H7 (cell line): ENCODE measurements at places on chromosomes 7 and 10.
A peak's percentile ranks its signal among the peaks of the same experiment; 100 is the strongest.

DNA sequence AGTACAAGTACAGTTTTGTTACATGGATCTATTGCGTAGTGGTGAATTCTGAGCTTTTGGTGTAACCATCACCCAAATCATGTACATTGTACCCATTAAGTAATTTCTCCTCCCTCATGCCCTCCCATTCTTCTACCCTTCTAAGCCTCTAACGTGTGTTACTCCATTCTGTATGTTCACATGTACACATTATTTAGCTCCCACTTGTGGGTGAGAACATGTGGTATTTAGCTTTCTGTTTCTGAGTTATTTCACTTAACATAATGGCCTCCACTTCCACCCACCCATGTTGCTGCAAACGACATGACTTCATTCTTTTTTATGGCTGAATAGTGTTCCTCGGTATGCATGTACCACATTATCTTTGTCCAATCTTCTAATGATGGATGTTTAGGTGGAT, 251.3 kb downstream of the CAMK1D start:
- DNase-seq: no peak

DNA sequence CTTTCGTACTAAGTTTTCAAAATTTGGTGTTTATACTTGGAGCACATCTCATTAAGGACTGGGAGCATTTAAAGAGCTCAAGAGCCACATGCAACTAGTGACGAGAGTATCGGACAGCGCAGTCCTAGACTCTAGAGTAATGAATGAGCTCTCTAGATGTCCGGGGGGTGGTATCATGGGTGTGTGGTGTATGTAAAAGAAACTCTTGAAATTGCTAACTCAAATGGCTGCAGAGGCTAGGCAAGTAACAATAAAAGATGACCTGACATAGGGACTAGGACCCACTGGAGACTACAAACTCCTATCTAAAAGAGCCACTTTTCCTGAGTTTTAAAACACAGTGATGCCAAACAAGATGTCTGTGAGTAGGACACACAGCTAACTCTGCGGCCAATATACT, 14.0 kb downstream of the MYOZ1 start:
- no peak for DNase-seq

DNA sequence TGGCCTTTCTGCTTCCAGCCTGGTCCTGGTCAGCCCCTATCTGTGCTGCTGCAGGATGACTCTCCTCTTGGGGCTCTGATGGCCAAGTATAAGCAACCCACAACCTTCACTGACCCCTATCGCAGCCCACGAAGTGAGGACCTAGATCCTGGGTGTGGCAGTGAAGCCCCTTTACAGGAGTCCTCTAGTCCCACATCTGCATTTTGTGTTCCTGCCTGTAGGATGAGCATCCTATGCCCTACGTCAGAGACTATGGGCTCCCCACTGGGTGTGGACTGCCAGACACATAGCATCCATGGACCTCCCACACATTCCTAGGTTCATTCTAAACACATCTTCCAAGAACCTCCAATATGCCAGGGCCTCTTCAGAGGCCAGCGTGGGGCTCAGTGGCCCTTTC, 29.0 kb downstream of the ARHGAP22 start:
- DNase-seq: no peak

GRCh38 chr10:13453896-13454295, 74.9 kb downstream of the BEND7 start:
- DNase-seq: peak; percentile 65

DNA sequence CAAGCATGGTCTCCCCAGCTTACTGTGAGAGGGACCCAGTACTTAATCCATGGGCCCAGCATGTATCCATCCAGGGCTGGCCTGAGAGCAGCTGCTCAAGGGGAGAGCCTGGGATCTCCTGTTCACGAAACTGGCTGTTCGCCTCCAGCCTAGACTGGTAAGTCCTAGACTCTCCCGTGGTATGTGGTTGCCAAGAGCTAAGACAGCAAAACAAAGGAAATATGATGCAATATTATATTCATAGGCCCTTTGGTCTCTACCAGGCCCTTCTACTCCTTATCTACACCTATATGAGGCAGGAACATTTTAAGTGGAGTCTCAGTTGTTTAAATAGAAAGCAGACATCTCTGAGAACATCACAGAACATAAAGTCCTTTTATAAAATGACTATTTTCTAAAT, 28.9 kb upstream of the STK17A start:
- DNase-seq: no peak

- no peak for DNase-seq
These were observed 3.9 kb downstream of the OR9A2 start for GRCh38 chr7:143023047-143023446.

GRCh38 chr10:58757352-58758065, 244.8 kb downstream of the BICC1 start:
- DNase-seq: no peak

- DNase-seq: peak; percentile 24
These were observed 106.2 kb upstream of the CELF2 start for GRCh38 chr10:10911471-10911921.

- no peak for DNase-seq
These were observed 23.1 kb downstream of the LRRC4 start for GRCh38 chr7:128008141-128008540.

DNA sequence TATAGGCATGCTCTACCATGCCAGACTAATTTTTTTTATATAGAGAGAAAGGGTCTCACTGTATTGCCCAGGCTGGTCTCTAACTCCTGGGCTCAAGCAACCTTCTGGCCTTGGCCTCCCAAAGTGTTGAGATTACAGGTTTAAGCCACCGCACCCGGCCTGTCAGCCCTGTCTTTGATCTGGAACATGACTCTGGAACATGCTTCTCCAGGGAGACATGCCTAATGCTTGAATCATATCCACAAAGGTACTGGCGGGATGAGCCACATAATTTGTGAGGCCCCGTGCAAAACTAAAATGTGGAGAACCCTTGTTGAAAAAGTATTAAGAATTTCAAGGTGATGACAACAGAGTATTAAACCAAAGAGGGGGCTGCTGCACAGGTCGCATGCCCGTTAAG, 282.8 kb downstream of the ARHGAP12 start:
- DNase-seq: no peak

DNA sequence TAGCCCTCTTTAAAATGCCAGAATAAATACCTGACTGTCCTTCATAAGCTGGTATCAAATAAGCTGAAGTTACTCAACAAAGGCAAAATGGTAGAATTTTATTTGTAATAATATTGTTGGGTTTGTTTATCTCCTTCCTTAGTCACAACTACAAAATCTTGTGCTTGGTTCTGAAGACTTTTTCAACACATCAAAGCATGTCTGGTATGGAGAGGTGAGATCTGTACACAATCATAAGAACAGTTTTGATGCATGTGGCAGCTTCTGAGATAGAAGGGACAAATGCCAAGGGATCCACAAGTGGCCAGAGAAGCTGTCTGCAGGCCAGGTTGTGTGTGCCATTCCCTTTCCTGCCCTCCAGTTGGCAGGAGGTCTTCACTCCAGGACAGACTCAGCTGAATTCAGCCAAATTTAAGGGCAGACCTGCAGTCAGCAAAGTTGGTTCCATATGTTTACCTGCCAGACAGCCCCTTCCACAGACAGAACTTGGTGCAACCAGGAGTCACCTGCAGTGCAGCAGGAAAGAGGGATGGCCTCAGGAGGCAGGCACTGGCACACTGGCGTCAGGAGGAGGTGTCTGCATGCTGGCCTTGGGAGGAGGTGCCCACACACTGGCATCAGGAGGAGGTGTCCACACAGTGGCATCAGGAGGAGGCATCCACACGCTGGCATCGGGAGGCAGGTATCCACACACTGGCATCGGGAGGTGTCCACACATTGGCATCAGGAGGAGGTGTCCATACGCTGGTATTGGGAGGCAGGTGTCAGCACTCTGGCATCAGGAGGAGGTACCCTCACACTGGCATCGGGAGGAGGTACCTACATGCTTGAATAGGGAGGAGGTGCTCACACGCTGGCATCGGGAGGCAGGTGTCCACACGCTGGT, 93.1 kb upstream of the IKZF1 start:
- no peak for DNase-seq

GRCh38 chr10:50511492-50512213, 112.1 kb downstream of the SGMS1 start:
- DNase-seq: no peak

DNA sequence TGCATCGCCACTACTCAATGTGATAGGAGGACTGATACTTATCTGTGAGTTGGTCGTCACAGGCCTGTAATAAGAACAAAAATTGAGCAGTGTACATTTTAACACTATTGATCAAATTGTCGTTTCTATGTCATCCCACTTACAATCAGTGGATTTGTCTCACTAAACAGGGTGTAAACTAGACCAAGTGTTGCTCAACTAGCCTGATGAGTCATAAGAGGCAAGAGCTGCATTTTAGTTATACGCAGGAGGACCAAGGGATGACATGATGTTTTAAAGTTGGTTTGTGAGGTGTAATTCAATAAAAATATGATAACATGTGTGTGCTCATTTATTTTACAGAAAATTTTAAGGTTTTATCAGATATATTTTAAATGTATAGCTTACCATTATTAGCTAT, 1239.2 kb downstream of the REEP3 start:
- no peak for DNase-seq

DNA sequence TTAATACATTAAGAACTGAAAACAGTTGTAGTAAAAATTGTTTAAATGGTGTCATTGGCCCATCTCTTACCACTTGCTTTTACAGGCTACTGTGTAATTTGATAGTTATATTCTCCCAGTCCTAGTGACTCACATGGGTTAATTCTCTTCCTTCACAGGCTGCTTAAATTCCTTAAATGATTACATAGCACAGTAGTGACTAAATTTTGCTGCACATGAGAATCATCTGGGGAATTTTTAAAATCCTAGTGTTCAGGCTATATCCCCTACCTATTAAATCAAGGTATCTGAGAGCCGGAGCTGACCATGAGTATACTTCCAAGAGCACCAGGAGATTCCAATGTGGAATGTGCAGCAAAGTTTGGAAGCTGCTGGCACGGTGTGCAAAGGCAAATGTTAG, 45.3 kb upstream of the ZNF800 start:
- no peak for DNase-seq

DNA sequence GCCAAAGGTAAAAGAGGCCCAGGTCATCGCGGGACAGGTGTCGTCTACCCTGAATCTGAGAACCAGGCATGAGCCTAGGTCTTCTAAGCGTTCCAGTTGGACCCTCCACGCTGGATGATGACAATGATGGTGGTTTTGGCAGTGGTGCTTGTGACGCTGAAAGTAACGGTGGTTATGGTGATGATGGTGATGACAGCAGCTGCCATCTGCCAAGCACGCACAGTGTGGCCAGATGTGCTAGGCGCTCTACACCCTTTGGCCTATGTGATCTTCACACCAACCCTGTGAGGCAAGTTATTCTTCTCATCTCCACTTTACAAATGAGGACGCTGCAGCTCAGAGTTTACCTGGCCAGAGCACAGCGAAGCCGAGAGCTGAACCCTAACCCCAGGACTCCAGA, 93.9 kb downstream of the FAM53B start:
- no peak for DNase-seq

- peak; percentile 39 for DNase-seq
These were observed 176.8 kb upstream of the TBX20 start for GRCh38 chr7:35430547-35431153.

DNA sequence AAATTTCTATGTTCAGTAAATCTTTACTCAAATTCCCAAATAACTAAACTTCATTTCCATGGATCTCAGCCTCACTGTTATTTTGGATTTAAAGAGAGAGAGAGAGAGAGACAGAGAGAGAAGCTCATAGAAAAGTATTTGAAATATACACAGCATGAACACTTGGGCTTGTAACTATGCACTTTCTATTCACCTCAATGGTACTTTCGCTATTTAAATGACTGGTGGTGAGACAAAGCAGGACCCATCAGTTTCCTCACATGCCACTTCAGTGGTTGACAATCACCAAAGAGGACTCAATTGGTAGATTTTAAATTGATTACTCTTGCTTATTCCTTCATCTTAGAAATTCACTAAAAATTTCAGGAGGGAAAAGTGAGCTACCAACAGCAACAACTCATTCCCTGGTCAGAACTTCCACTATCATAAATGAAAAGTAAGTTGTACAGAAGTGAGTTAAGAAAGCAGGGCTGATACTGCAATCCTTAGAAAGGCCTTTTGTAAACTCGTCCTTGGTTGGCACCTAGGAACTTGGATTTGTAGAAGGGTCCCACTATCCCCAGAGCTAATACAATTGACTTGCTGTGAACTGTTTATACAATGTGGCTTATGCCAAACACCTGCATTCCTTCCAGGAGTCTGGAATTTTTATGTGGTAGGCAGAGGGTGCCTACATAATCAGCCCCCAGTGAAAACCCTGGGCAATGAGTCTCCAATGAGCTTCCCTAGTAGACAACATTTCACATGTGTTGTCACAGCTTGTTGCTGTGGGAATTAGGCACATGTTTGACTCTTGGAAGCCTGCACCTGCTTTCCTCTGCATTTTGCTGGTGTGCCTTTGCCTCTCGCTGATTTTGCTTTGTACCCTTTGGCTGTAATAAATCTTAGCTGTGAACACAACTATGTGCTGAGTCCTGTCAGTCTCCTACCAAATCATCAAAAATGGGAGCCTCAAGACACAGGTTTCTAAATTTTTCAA, 10.8 kb downstream of the ERLIN1 start:
- no peak for DNase-seq

- DNase-seq: no peak
These were observed 464.2 kb downstream of the PLXNA4 start for GRCh38 chr7:132112106-132112505.

DNA sequence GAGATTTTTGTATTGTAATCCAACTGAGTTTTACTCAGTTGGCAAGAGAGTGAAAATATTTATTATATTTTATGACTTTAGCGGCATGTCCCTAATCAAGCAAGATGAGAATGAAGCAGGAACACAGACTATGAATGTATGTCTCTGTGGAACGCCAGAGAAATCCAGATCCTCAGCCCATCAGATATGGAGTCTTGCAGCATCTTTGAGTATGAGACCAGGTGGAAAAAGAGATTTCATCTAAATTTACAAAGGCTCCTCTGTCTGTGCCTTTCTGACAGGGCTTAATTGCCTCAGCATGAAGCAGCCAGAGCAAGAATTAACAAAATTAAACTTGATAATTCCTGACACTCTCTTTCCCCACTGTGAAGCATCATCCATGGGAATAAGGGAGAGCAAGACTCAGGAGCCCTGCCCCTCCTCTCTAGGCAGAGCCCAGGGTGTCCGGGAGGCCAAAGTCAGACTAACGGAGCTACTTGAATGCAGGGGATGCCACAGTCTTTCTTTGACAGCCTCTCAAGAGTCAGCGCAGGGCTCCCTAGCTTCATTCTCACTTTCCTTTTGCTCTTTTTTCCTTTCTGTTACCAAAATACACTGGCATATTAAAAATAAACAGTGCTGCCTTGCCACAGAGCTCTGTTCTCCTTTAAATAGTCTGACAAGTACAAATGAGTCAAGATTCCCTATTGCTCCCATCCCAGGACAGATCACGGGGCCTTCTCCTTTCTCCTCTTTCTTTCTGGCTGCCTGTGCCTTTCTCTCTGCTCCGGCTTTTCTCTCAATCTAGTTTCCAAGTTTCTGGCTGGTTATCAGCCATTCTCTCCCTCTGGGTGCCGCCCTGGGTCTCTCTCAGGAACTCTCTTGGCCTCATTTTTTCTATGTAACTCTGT, 132.2 kb upstream of the INHBA start:
- no peak for DNase-seq

GRCh38 chr10:125193306-125193877, 33.0 kb upstream of the CTBP2 start:
- DNase-seq: peak; percentile 56

- no peak for DNase-seq
These were observed 87.0 kb downstream of the SH3PXD2A start for GRCh38 chr10:103768345-103768744.
